ENCODE measurements at places on chromosomes 2 and 18. TPM values are rescaled to one million over a fixed set of nuclear protein-coding genes. Genes with fewer than 3 reads are reported as not detected.

C2orf80 gene
- polyA plus RNA-seq, result not detected

KYNU gene
- 0.67 TPM for polyA plus RNA-seq

GRCh38 chr18:986051-986450 lies 81.4 kb downstream of the ADCYAP1 start:
- no peak for DNase-seq

CLASP1 gene
- 47.2 TPM for polyA plus RNA-seq

DNA sequence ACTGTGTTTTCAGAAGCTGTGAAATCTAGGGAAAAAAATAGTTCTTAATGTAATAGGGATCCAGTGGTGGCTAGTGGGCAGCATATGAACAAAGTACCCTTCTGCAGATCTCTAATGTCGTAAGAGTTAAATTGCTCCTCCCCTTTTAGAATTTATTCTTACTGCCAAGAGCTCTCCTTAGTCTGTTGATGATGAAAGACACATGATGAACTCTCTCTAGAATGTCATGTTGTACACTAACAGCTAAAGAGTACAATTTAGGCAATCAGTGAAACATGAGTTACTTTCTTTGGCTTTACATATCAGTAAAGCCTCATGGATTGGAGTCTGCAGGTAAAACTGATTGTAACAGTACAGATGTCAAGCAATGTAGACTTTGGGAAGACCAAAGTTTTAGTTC lies 84.2 kb downstream of the SLC39A10 start:
- DNase-seq, result no peak

GRCh38 chr2:9250091-9250490 lies 43.5 kb downstream of the ASAP2 start:
- DNase-seq, result no peak

DNA sequence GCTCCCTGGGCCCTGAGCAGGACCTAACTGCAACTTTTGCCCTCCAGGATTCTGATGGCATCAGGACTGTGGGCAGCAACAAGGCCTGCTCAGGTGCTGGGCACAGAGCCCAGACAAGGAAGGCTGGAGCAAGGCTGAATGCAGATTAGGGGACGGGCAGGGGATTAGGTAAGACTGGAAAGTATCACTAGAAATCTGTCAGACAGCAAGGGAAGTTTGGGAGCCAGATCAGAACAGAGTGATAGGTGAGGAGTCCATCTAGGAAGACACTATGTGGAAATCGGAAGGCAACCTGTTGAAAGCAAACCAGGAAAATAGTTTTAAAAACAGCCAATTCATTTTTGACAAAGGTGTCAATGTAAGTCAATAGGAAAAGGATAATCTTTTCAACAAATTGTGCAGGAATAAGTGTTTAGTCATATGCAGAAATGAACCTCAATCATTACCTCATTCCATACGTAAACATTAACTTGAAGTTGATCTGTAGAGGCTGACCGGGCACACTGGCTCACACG lies 56.4 kb upstream of the STPG4 start:
- no peak for DNase-seq

MAP3K20 gene
- polyA plus RNA-seq, result 42.9 TPM

CABYR gene
- 7.2 TPM for polyA plus RNA-seq

- no peak for DNase-seq
These were observed 1468.2 kb upstream of the ACVR2A start for GRCh38 chr2:146376511-146377064.

GRCh38 chr18:77129150-77129551 lies 3.4 kb downstream of the MBP start:
- no peak for DNase-seq

- DNase-seq, result no peak
These were observed 203.4 kb upstream of the RAB6C start for GRCh38 chr2:129775952-129776653.

DNA sequence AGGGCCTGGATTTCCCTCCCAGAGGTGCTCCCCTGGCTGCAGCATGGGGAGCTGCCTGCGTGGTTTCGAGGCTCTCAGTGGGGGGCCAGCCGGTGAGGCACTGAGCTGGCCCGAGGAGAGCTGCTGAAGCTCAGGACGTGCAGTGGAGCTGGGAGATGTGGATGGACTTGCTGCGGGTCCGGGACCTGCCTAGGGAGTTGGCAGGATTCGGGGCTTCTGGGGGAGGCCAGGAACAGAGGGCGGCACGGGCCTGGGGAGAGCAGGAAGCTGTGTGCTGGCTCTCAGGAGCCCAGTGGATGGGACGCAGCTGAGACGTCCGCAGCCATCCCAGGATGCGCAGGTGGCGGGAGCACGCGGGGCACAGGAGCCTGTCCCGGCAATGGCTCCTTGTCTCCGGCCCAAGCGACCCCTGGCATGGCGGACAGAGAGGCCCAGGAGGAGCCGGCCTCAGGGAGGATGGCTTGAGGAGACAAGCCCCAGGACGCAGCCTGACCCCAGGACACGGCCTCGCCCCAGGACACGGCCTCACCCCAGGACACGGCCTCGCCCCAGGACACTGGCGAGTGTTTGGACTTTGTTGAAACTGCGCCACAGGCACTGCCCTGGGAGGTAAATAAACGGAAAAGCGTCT lies 116.1 kb downstream of the NFATC1 start:
- DNase-seq, result no peak

GRCh38 chr2:53397085-53397484 lies 370.5 kb upstream of the CHAC2 start:
- DNase-seq, result no peak

BUB1 gene
- polyA plus RNA-seq, result 20.2 TPM

GRCh38 chr18:74722237-74722636 lies 124.6 kb downstream of the ZNF407 start:
- DNase-seq, result no peak

EPAS1 gene
- polyA plus RNA-seq, result 217 TPM

DNA sequence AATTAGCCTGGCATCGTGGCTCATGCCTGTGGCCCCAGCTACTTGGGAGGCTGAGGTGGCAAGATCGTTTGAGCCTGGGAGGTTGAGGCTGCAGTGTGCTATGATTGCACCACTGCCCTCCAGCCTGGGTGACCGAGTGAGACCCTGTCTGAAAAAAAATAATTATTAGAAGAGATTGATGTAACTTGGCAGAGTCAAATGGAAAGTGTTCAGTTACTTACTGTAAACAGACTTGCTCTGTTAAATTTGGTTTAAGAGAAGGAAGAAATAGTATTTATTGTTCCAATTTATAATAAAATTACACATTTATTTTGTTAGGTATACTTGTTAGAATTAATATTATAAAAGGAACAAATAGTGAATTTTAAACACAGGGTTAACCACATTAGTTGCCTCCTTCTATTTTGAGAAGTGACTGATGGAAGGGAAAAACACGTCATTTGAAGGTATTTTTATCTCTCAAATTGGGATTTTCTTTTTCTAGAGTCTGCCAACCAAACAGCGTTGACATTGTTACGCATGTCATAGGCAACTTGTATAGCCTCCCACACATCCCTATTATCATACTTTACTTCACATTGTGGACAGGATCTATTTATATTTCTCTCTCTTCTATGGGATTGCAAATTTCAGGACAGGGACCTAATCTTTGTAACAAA lies 118.8 kb upstream of the B3GNT2 start:
- peak; percentile 19 for DNase-seq

- no peak for DNase-seq
These were observed 156.2 kb downstream of the PDE11A start for GRCh38 chr2:177916342-177916741.

DNA sequence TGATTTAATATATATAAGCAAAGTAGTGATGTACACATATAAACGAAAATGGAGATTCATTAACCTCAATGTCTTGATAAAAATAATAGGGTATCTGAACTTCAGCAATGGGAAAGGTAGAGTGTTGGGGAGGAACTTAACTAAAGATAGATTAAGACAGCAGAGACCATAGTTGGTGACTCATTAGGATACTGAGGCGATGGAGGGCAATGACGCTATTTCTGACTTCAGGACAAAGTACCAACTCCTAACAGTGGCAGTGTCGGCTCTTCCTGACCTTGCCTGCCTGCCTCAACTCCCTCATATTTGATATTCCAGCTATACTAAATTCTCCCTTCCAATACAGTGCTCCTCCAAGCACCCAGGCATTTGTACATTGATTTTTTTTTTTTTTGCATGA lies 98.6 kb downstream of the CDH2 start:
- DNase-seq, result no peak

DNA sequence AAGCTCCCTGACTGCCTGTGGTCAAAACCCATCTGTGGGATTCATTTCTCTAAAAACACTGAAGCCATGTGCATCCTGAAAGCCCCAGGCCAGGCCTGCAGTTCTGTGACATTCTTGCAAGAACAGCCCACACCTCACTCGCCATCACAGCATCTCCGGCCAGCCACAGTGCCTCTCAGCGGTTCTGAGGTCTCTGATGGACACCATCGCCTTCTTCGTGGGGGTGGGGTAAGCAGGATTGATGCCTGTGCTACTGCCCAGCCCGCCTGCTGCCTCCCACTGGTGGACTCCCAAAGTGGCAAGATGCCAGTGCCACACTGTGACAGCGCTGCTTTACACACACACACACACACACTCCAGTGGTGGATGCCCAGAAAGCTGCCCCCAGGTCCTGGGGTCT lies 5.2 kb upstream of the PRLH start:
- DNase-seq, result no peak

DNA sequence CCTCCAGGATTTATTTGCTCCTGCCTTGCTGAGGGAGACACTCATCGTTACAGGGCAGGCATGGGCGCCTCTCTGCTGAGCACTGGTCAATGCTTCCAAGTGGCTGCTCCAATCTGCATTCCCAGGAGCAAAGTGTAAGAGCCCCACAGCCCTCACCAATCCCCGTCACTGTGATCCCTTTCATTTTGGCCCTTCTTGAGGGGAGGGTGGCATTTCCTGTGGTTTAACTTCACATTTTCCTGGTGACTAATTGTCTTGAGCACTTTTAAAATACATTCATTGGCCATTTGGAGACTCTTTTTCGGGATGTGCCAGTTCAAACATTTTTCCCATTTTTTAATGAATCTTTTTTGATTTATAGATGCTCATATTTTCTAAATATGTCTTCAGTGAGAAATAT lies 33.0 kb downstream of the TPO start:
- DNase-seq, result no peak

- DNase-seq, result no peak
These were observed 53.8 kb downstream of the CTIF start for GRCh38 chr18:48592540-48593171.

STAT4 gene
- polyA plus RNA-seq, result 11.0 TPM

DNA sequence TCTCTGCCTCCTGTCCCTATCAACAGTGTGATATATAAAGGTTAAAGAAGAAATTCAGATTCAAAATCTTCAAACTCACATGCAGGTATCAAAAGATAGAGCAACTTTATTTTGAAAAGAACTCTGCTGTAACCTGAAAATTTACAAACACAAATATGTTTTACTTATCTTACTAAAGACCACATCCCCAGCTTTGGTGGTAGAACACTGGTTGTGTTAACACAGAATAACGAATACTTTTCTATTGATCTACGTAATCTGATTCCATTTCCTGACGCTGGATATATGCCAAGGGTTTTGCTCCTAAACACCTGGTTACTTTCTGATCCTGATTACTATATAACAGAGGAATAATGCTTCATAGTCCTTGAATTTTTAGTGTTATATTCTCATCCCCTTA lies 23.1 kb upstream of the SLC39A10 start:
- DNase-seq, result no peak

RNF181 gene
- polyA plus RNA-seq, result 113 TPM

GRCh38 chr18:64100116-64100922 lies 48.6 kb downstream of the LINC00305 start:
- DNase-seq, result no peak

Data from right lung (tissue), 10 donors.